Progenitor cell of endocrine pancreas (in vitro differentiated cells): ENCODE measurements at places on chromosomes 5 and 9. TPM values are rescaled to one million over a fixed set of nuclear protein-coding genes. Genes with fewer than 3 reads are reported as not detected.

DNA sequence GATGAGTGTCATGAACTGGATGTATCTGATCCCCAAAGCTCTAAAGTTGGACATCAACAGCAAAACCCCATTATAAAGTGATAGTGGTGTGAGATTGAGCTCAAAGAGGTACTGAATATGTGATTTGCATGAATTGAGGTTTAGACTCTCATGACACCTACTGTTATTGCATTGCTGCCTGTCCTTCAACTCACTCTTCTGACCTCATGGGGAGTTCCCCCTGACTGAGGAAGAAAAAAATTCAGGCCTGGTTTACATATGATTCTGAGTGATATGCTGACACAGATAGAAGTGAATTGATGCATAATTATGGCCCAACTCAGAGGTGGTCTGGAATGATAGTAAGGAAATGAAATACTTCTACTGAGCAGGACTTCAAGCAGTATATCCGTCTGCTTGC lies 76.2 kb upstream of the CHD1 start:
- DNase-seq: no peak

The GFPT2 gene
- total RNA-seq: 1.7 and 2.7 TPM in 2 replicates

DNA sequence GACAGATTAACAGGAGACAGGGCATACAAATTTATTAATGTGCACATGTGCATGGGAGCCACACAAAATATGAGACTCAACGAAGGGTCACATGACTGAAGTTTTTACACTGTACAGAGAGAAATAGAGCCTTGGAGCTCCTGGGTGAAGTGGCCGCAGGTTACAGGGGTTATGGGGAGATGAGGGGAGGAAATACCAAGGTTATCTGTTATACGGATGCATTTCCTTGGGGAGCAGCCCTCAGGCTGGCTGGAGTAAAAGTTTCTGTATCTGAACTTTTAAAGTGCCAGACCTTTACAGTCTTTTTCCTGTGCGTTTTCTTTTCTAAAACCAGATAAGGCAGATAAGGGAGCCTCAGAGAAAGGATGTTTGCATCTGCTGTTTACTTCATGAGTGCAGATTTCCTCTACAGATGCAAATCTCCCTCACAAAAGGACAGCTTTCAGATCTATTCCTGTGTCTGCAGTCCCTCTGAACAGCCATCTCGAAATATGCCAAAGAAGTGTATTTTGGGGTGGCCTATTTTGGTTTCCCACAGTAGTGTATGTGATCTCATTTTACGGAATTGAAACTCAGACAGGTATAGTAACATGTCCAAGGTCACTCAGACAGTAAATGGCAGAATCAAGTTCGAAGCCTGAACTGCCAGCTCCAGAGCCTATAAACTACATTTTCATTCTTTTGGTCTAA lies 139.3 kb upstream of the FBXL17 start:
- DNase-seq: no peak

The ABO gene
- 9.3 and 10.3 TPM in 2 replicates for total RNA-seq

GRCh38 chr5:170273968-170274710 lies 23.4 kb downstream of the LCP2 start:
- DNase-seq: no peak

- no peak for DNase-seq
Observed at GRCh38 chr9:123257276-123257675, 11.1 kb downstream of the STRBP start.

DNA sequence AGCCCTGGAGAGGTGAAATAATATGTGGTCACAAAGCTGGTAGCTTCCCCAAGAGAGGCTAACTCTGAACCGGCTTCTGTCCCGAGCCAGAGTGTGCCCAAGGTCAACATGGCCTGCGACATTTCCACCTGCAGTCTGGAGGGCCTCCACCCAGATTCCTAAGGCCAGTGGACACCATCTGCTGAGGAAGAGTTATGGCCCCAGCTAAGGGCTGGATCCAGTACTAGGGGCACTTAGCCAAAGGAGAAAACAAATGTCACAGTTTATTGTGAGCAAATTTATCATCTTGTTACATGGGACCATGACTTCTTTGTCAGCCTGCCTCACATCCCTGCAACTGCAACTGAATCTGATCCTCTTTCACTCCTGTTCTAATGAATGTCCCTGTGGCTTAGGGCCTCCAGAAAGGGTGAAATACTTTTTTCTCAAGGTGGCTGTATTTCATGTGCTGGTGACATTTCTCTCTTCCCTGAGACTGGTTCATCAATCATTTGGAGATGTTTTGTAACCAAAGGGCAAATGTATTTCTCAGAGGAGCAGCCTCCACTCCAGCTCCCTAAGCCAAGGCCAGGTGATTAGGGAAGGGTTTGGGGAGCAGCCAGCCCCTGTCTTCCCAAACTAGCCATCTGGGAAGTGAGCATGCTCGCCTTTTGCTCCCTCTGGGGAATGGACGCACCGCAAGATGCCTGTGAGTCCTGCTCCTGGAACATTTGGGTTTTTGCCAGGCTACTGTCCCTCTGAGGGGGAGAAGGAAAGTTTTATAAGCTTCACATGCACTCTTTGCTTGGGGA lies 148.3 kb downstream of the CMYA5 start:
- DNase-seq: no peak

DNA sequence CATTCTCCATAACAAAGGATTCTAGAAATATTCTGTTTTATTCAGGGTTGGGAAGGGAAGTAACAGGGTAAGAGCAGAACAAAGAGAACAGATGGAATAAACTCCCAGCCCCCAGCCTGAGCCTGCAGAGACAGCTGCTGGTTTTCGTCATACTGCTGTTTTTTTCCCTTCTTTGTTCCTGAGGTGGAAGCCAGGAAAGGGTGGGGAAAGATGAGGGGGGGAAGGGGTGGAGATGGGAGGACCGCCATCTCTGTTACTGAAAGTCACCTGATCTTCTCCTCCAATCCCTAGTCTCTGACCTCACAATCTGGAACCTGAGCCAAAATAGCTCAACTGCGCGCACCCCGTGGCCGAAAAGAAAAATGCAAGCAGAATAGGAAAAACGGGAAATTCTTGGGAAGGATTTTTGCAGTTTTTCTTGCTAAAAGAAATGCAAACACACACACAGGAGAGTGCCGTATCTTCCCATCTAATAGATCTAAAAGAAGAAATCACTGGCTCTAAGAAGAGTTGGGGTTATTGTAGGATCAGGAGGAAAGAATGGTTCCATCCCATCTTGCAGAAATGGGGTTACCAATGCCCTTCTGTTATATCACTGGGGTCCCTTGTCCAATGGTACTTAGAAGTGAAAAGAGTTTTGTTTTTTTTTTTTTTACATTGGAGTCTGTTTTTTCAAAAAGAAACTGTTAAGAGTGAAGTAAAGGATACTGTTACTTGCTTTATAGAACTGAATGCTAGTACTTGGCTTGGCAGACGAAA lies 57.9 kb downstream of the DIAPH1 start:
- DNase-seq: peak; percentile 51

The CEP120 gene
- total RNA-seq: 21.8 and 23.4 TPM in 2 replicates

The GARIN3 gene
- not detected in 2 replicates for total RNA-seq

GRCh38 chr5:101009758-101010519 lies 106.9 kb upstream of the ST8SIA4 start:
- no peak for DNase-seq

DNA sequence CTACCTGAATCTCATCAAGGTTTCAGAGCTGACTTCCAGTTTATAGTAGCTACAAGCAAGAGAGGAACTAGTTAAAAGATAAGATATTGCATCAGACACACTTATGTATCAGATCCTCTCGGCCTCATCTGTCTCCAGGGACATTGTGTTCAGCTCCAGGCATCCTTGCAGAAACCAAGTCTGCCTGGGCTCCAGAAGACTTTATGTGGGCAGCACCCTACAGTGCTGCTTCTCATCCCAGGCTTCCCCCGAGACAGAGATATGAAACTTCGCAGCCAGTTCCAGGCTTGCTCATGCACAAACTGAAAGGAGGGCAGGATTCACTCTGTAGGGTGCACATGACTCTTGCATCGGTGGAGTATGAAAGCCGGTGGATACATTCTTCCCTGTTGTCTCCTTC lies 33.9 kb upstream of the FOXB2 start:
- no peak for DNase-seq

GRCh38 chr5:9423571-9423970 lies 122.3 kb downstream of the SEMA5A start:
- no peak for DNase-seq

GRCh38 chr9:108671794-108672193 lies 184.0 kb downstream of the ACTL7B start:
- no peak for DNase-seq

- DNase-seq: no peak
Observed at GRCh38 chr5:139711067-139711905, 63.1 kb downstream of the CXXC5 start.

The RNF183 gene
- total RNA-seq: 0.26 and 0.44 TPM in 2 replicates

The NR4A3 gene
- total RNA-seq: 1.2 and 1.4 TPM in 2 replicates

DNA sequence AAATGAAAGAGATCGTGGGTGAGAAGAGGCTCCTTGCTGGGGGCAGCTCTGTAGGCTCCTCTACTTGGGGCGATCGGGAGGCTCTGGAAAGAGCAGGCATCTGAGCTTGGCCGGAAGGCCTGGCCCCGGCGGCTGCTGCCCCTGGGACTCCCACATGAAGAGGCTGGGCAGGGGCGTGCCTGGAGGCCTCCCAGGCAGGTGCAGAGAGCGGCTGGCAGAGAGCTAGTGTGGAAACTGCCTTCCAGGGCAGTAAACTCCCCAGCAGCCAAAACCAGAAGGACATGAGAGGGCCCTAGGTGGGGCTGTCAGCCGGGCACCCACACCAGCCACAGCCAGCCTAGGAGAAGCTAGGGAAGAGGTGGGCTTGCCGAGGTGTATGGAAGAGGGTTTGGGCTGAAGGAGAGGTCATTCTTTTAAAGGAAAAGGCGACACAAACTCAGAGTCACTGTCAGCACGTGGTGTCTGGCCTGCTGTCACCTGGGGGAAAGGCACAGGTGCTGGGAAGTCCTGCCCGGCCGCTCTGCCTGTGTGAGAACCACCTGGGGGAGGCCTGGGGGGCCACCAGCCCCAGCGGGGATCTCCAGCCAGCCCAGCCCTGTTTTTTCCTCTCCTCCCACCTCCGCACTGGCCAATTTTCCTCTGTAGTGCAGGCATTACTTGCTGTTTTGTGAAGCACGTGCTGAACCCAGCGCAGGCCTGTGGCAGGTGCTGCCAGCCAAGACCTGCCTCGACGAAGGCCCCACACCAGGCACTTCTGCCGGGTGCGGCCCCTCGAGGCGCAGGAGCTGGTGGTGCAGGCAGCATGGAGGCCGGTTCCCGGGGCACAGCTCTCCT lies 44.8 kb upstream of the EGFL7 start:
- DNase-seq: no peak

- DNase-seq: no peak
Observed at GRCh38 chr9:126297661-126298060, 29.0 kb upstream of the MVB12B start.

DNA sequence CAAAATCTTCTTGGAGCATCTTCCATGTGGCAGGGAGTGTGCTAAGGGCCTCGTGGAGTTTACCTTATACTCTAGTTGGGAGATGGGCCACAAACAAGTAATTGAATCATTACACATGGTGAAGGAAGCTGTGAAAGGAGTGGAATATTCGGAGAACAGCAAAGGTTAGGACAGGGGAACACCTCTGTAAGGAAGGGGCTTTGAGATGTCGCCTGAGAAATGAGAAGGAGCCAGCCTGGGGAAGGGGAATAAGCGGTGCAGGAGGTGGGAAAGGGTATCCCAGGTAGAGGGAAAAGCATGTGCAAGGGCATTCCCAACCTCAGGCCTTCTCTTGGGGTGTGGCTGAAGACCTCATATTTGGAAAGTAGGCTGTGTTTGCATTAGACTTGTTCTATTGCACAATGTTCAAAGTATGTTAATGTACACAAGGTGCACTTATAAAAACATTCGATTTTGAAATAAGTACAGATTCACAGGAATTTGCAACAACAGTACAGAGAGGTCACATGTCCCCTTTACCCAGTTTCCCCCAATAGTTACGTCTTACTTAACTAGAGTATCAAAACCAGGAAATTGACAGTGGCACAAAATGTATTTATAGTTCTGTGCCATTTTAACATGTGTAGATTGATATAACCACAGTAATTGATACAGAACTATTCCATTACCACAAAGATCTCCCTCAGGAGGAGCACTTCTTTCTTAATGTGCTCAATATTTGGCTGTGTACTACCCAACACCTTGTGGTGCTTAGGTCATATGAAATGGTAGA lies 2.4 kb upstream of the STOM start:
- DNase-seq: no peak
